Cardiac septum (tissue), 1 donor: ENCODE measurements at places on chromosomes 3 and 15. TPM values are rescaled to one million over a fixed set of nuclear protein-coding genes. Genes with fewer than 3 reads are reported as not detected.

The GREM1 gene
- total RNA-seq, result 0.59 TPM

The FILIP1L gene
- total RNA-seq, result 120 TPM

The POLQ gene
- 0.97 TPM for total RNA-seq

The GOLGA8T gene
- 1.6 TPM for total RNA-seq

The ZDHHC23 gene
- total RNA-seq, result 2.9 TPM

- no peak for DNase-seq
Measured at GRCh38 chr3:115655761-115656282, 32.5 kb downstream of the GAP43 start.

GRCh38 chr3:81760215-81760614 is 1.2 kb downstream of the GBE1 start:
- DNase-seq, result no peak

DNA sequence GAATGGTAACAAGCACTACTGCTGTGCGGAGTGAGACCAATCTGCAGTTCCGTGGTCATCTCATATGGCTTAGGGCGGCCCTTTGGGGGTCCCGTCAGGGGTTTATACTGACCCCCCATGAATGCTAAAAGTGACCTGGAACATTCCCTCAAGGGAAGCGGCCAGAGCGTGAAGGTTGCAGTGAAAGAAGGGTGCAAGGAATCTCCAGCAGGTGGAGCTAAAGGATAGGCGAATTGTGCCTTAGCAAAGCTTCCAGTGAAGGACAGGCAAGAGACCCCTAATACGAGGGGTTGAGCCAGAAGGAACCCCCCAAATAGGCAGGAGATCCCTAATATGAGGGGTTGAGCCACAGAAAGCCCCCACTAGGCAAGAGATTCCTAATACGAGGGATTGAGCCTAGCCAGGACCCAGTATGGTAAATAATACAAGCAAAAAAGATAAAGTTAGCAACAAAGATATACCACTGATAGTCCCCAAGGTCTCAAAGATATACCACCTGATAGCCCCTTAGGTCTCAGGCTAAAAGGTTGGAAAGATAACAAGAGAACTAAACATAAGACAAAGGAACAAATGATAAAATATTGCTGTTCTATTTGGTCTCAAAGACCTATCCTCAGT is 32.8 kb downstream of the ZNF589 start:
- DNase-seq, result no peak

GRCh38 chr3:30085486-30085885 is 520.9 kb upstream of the TGFBR2 start:
- DNase-seq, result no peak

GRCh38 chr15:90145761-90146160 is 43.5 kb upstream of the IDH2 start:
- no peak for DNase-seq

DNA sequence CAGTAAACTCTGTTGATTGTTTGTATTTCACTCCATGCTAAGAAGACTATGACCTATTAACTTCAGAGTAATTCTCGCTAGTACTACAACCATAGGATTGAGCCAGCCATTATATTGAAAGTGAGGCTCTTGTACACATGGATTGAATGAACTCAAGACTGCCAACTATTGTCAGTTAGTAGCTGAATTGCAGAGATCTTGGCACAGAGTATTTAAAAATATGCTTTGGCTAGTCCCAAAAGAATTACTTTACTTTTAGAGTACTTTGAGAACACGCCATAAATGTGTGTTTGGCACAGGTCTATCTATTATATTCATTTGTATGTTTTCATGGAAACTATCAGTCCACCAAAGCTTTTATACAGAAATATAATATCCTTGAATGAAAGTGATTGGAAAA is 226.7 kb upstream of the DCBLD2 start:
- no peak for DNase-seq

- no peak for DNase-seq
Measured at GRCh38 chr15:81080996-81081395, 53.1 kb upstream of the CFAP161 start.
